ENCODE measurements at places on chromosomes 5 and 9.

DNA sequence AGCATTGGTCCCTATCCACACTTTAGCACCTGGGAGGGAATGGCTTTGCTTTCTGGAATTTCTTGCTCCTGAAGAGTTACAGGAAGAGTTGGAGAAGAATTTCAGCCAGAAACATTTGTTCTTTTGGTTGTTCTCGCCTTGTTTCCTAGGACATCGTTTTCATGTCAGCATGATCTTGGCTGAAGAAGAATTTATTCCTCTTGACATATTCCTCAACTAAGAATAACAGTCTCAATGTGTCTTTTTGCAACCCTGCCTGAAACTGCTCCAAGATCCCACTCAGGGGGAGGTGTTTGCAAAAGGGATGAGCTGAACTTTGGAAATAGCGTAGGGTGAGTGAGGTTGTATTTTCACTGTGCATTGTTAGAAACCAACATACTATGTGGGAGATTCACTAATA, 26.1 kb downstream of the MAMDC2 start:
- no peak for DNase-seq

GRCh38 chr9:99057665-99058625, 47.0 kb upstream of the TGFBR1 start:
- peak; percentile 97 for DNase-seq

- DNase-seq = no peak
These were observed 24.8 kb upstream of the SMC2 start for GRCh38 chr9:104069288-104069687.

DNA sequence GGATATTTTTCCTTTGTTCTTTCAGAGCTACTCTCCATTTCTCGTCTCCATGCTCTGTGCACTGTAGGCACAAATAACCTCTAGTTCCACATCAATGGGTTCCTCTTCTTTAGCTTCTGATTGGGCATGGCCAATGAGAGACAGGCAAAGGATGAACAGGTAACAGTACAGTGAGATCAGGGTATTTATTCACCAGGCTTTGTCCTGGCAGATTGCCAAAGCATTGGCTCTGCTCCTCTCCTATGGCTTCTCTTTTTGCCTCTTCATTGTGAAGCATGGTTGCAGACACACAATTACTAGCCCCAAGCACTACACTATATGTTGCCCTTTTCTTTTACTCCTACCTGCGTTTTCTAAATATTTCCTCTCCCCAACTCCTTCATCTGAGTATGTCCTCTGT, 215.1 kb upstream of the ARRDC3 start:
- no peak for DNase-seq

DNA sequence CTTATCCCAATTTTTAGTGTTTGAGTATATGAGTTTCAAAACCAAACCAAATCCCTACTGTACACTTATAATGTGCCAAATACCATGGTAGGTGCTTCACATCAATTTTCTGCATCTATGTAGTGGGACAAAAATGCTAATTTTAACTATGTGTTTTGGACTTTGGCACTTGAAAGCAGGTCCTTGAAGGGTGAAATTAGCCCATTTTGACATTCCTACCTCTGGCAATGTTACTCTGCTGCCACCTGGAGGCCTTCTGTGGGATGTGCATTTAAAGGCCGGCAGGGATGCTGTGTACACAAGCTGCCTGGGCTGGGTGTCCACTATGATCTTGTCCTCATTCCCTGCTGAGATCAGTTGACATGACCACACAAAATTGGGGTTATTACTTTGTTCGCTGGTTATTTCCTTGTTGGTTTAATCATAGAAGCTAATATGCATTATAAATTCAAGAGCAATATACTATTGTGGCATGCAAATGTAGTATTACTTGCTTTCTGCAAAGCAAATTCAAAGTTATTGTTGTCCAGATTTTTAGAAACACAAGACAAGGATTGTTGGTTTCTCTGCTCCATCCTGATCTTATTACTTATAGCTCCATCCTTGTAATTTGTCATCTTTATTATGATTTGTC, 166.8 kb downstream of the ARHGEF28 start:
- DNase-seq = peak; percentile 74

GRCh38 chr5:9713959-9714586, 83.9 kb upstream of the TAS2R1 start:
- DNase-seq = no peak

GRCh38 chr5:65394087-65394486, 87.6 kb downstream of the ADAMTS6 start:
- DNase-seq = no peak

GRCh38 chr5:172854451-172854871, 20.4 kb downstream of the ERGIC1 start:
- no peak for DNase-seq

- DNase-seq = no peak
These were observed 148.8 kb upstream of the SGCD start for GRCh38 chr5:156178117-156178516.

- peak; percentile 76 for DNase-seq
These were observed 74.2 kb downstream of the SHB start for GRCh38 chr9:37994639-37995347.

All from NB4 (cell line).